Activated T-cell treated with anti-CD3 and anti-CD28 coated beads for 1 hour (primary cell): ENCODE measurements at places on chromosomes 2 and 18.

DNA sequence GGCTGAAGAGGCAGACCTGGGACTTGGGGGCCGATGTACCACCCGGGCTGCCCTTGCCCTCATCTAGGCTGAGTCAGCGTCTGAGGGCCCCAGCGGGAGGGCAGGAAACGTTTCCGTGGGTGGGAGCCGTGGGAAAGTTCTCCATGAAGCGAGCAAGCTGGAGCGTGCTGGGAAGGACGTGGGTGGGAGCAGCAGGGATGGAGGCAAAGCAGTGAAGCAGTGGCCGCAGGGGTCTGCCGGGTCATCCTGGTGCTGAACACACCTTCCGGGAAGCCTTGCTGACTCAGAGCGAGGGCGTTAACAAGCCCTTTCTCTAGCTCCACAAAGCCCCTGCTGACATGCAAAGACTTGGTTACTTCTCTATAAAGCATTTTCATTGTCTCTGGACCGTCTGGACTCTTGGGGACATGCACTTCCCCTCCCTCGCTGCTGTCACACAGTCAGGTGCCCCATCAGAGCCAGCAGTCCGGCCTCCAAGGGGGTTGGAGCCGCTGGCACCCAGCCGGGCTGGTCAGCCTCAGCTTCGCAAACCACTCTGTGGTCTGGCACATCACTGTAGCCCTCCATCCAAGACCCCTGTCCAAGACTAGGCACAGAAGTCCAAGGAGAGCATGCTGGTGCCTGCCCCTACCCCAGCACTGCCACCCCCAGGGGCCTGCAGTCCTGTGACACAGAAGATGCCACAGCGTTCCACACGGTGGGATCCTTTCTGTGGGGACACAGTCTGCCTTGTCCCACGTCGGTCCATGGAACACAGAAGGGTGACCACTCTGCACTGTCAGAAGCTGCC, 115.1 kb upstream of the GPC1 start:
- DNase-seq = no peak

DNA sequence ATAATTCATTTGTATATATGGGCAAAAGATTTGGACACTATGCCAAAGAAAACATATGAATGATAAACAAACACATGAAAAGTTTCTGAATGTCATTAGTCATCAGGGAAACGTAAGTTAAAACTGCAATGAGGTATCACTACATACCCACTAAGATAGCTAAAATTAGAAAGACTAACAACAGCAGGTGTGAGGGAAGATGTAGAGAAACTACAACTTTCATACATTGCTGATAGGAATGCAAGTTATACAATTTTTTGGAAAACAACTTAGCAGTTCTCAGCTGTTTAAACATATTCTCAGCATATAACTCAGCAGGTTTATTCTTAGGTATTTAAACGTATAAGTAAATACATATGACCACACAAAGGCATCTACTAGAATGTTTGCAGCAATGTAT, 563.5 kb upstream of the KLHL29 start:
- no peak for DNase-seq

DNA sequence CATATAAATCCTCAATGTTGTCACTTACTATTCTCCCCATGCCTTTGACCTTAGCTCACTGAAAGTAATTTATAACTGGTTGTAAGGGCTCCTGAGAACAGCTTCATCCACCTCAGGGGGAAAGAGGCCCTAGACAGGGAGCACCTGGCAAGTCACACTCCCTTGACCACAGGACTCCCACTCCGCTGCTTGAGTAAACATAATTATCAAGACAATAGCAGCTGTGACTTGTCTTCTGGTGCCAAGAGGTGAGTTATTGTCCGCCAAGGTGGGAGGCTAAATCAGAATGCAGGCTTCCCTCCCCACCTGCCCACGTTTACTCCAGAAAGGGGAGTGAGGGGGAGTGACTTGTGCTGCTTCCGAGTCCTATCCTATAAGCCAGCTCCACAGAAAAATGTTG, 230.6 kb upstream of the LRATD1 start:
- DNase-seq = no peak

- no peak for DNase-seq
Measured at GRCh38 chr18:24293254-24293653, 104.4 kb downstream of the OSBPL1A start.

DNA sequence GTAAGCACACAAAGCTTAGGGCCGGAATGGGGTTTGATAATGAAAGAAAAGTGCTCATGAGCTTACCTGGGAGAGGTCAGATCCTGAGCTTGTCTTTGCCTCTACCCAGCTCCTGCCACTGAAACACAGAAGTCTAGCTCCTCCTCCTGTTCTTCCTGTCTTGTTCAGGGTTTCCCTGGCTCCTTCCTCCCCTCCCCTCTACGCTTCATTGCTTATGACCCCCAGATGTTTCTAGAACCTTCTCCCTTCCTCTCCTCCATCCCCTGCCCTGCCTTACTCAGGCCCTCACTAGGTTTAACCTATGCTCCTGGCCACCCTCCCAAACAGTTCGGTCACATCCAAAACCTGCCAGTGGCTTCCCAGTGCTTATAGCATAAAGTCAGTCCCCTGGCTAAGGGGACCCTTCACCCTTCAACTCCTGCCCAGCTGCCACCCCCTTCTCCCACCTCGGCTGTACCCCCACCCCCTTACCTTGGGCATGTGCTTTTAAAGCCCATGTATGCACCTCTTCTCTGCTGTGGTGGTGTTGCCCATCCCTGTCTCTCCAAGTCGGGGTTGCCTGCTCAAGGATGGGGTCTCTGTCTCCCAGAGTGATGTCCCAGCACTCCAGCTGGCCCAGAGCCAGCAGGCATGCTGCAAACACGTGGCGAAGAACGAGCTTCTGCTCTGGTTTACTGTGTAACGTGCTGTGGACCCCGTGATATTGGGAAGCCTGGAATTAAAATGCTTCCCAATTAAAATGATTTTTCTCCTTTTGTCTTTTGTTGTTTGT, 233.6 kb downstream of the TPGS2 start:
- DNase-seq = no peak

DNA sequence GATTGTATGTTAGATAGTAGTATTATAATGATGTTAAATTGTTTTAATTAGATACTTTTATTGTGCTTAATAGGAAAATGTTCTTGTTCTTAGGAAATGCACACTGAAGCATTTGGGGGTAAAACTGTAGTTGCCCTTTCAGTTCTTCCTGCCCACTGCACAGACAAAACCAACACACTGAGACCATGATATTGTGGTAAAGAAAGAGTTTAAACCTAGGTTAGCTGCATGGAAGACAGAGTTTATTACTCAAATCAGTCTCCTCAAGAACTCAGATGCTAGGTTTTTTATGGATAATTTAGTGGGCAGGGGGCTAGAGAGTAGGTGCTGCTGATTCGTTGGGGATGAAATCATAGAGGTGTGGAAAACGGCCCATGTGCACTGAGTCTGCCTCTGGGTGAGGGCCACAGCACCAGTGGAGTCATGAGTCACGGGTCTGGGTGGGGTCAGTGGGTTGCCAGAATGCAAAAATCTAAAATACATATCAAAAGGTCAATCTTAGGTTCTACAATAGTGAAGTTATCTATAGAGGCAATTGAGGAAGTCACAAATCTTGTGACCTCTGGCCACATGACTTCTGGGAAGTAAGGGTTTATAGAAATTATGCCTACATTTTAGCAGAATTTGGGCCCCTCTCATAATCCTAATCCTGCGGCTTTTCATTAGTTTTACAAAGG, 283.4 kb upstream of the FBXO11 start:
- DNase-seq = no peak

GRCh38 chr2:237649541-237650454, 22.4 kb downstream of the LRRFIP1 start:
- DNase-seq = no peak

GRCh38 chr2:138503652-138504051, 2.1 kb downstream of the SPOPL start:
- DNase-seq = no peak

DNA sequence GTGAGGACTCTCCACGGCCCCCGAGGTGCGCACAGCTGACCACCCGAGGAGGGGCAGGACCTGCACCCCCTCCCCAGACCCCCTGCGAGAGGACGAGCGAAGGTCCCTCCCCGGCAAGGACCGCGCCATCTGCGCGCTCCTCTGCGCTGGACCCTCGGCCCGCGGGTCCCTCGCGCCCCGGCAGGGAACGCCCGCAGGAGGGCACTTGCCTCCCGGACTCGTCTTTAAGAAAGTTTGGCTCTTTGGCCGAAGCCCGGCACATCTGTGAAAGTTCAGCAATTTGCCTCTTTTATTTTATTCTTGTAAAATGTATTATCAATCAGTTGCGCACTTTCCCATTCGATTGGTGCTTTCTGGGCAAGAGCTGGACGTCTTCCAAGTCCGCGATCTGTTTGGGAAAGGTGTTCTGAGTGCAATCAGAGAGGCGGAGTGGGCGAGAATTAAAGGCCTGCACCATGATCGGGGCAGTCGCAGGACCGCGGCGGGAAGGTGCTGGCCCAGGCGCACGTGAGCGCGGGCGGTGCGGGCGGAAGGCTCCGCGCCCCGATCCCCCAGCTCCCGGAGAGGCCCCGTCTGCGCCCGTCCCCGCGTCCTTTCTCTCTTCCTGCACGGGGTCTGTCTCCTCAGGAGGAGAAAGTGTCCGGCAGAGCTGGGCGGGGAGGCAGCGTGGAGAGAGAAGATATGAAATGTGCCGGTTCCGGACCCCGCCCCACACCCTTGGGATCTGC, 1.6 kb upstream of the ALKAL2 start:
- no peak for DNase-seq

DNA sequence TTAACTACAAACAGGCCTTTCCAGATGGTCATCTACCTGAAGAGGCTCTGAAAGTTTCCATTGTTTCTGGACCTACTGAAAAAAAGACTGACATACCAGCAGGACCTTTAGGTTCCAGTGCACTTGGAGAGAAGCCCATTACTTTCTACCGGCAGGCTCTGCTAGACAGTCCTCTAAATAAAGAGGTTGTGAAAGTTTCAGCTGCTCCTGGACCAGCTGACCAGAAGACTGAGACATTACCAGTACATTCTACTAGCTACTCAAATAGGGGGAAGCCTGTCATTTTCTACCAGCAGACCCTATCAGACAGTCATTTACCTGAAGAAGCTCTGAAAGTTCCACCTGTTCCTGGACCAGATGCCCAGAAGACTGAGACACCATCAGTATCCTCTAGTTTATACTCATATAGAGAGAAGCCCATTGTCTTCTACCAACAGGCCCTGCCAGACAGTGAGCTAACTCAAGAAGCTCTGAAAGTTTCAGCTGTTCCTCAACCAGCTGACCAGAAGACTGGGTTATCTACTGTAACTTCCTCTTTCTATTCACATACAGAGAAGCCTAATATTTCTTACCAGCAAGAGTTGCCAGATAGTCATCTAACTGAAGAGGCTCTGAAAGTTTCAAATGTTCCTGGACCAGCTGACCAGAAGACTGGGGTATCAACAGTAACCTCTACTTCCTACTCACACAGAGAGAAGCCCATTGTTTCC, 65.8 kb downstream of the ALMS1 start:
- no peak for DNase-seq
